Urothelium cell line (cell line): ENCODE measurements at places on chromosomes 7 and 10.

GRCh38 chr7:2403718-2404648, 572 bp downstream of the CHST12 start:
- DNase-seq, result peak; percentile 80

DNA sequence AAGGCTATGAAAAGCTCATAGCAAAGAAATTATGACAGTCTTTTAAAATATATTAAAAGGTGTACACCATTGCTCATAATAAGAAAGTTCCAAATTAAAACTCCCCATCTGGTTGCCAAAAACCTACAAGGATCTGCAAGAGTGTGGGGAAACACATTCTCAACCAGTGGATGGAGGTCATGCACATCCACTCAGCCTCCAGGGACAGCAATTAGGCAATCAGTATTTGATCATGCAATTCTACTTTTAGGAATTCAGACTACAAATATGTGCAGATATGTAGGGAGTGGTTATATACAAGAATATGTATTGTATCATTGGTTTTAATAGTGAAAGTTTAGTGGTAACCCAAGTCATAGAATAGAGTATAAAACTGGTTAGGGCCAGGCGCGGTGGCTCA, 157.8 kb downstream of the FGFR2 start:
- DNase-seq, result no peak

DNA sequence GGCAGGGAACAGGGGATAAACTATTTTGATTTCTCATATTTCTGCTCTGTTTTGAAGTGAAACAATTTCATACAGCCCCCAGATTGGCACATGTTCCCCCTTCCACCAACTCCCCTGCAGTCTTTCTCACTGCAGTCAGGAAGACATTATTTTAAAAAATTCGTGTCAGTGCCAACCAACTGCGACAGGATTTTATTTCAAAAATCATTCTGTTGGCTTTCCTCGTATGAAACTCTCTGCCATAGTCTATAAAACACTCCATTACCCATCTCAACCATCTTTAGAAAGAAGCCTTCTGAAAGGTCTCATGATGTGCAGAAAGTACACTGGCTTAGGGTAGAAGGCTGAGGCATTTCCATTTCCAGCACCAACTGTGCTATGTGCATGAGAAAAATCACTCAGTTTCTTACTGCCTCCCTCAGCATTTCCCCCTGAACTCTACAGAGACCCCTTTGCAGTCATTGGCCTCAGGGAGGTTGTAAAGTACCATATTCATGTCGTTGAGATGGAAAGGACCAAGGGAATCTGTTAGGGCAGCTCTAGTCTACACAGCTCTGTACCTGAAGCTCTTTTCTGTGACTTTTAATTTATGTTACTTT, 46.9 kb downstream of the STEAP1B start:
- no peak for DNase-seq

GRCh38 chr10:93701866-93702209, 554 bp downstream of the FRA10AC1 start:
- no peak for DNase-seq

GRCh38 chr10:23994459-23995046, 214.4 kb upstream of the KIAA1217 start:
- peak; percentile 64 for DNase-seq
